A673 (cell line): ENCODE measurements at places on chromosomes 6 and 20. TPM values are rescaled to one million over a fixed set of nuclear protein-coding genes. Genes with fewer than 3 reads are reported as not detected.

DNA sequence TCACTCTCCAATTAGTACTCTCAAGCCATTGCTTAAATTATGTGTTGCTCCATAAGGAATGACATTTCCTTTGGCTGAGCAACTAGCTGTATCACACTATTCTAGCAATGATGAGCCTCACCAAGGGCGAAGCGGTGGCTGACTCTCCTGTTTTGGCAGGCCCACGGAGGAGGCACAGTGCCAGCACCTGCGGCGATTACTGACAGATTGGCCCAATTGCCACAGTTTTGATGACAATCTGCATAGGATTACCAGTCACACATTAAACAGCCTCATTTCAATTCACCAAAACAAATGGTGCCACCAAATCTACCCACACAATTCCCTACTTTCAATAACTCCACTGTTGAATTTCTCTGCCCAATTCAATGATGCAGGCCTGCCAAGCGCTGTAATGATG is 286.9 kb downstream of the PTPRK start:
- DNase-seq = no peak

DNA sequence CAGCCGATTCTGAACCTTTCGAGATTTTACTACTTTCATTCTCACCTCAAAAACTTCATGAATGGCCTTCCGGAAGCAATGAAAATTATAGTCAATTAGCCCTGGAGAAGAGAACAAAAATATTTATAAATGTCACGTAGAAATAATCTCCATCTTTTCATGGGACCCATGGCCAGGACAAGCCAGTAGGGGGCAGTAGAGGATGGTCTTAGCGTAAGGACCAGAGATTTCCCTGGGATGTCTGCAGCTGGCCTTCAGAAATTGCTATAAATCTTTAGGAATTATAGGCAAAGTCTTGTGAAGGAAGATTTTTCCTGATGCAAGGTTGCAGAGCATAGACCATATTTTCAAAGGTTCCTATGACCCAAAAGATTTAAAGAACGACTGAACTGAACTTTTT is 15.6 kb upstream of the UBE2J1 start:
- peak; percentile 80 for DNase-seq

DSP gene
- 0.28 and 0.46 TPM in 2 replicates for total RNA-seq

DNA sequence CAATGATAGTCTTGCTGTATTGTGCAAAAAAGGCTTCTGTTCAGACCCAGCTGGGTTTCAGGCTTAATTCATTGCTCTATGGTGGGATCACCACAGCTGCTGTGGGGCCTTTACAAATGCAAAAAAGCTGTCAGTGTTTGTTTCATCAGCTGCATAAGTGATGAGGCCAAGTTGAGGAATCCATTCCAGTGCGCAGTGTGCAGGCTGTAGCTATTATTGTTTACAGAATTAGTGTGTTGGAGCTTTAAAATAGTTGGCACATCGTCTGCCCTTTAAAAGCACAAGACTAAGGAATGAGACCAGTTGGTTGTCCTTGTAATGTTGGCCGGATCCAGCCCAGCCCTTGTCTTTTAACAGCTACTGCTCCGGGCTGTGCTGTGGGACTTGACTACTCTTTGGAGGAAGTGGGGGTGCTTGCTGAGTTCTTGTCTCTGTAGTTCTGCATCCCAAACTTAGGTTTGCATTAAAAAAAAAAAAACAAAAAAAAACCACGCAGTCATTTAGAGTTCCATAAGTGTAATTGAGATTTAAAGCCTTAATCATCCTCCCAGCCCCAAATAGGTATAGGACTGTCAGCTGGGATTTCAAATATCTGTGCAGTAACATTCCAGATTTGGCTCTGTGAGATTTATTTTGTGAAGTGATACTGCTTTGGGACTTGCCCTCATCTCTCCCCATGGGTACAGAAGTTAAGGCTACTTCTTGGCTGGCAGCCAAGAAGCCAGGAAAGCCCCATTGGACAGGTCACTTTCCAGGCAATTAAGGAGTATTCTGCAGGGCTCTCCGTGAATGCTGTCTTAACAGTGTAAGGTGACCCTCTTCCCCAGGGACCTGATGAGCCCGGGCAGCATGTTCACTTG is 19.3 kb downstream of the JARID2 start:
- DNase-seq = peak; percentile 91

ERVFRD-1 gene
- 0.09 and 0.11 TPM in 2 replicates for total RNA-seq

- DNase-seq = no peak
Observed at GRCh38 chr6:159533568-159533967, 159.5 kb downstream of the SOD2 start.

DNA sequence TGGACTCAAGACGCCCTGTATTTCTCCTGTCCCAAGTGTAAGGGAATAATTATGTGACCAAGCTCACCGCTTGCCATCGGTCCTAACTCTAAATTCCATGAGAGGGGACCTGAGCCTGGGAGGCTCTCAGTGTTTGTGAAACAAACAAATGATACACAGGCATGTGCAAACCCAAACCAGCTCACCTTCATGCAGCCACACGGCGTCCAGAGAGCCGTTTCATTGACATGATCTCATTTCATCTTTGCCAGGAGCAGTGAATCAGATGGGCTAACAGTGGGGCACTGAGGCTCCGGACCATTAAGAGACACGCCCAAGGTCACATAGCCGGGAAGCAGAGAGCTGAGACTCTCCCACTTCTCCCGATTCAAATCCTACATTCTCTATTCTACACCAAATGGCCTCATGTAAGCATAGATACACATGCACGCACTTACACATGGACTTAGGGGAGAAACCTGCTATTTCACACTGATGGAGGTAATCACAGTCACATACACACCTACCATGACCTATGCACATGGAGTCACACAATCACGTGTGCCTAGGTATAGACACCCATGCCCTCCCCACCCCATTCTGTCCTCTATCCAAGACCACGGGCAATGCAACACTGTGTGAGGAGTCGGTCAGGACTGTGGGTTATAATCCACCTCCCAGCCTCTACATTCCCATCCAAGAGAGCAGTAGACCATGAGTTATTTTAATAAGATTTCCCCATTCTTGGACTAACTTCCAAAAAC is 1.1 kb downstream of the BNIP5 start:
- DNase-seq = no peak

DOK5 gene
- total RNA-seq = 4.9 and 5.4 TPM in 2 replicates

- DNase-seq = no peak
Observed at GRCh38 chr6:49666930-49667757, 30.5 kb upstream of the RHAG start.

DNA sequence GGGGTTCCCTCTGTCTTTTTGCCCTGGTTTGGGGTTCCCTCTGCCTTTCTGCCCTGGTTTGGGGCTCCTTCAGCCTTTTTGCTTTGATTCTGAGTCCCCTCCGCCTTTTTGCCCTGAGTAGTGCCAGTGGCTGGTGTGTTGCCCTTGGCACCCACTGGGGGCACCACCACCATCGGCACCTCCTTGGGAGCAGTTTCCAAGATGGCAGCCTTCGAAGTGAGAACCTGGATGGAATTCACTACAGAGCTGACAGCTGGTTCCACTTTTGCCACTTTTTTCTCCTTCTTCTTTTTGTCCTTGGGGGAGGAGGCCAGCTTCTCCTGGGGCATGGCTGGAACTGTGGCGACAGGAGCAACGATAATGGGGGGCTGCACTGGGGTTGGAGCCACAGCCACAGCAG is 22.2 kb downstream of the RRBP1 start:
- no peak for DNase-seq

MATN4 gene
- total RNA-seq = 0.28 and 0.31 TPM in 2 replicates

CST2 gene
- total RNA-seq = not detected in 2 replicates

DNA sequence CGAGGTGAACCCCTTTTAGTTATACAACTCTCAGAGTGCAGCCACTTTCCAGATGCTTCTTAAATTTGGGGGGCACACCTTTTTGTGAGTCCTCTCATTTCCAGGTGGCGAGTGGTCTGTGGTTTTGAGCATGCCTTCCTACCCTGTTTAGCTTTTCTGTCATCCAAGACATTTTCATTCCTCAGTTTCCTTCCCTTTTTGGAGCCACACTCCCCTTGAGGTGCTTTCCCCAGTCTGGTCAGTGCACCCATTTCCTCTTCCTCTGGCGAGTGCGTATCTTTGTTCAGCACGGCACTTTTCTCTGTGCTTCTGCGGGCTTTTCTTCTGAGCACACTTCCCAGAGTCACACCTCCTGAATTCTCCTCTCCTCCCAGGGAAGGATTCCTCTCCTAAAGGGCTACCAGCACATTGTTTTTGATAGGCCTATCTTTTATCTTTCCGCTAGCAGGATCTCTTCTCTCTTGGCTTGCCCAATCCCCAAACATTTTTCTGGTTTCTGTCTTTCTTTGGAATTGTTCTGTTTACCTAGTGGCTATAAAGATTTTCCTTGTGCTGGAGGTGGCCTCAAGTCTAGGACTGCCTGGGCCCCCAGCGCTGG is 1.4 kb downstream of the PHF20 start:
- DNase-seq = no peak

EPB41L1 gene
- 7.1 and 9.0 TPM in 2 replicates for total RNA-seq

DNA sequence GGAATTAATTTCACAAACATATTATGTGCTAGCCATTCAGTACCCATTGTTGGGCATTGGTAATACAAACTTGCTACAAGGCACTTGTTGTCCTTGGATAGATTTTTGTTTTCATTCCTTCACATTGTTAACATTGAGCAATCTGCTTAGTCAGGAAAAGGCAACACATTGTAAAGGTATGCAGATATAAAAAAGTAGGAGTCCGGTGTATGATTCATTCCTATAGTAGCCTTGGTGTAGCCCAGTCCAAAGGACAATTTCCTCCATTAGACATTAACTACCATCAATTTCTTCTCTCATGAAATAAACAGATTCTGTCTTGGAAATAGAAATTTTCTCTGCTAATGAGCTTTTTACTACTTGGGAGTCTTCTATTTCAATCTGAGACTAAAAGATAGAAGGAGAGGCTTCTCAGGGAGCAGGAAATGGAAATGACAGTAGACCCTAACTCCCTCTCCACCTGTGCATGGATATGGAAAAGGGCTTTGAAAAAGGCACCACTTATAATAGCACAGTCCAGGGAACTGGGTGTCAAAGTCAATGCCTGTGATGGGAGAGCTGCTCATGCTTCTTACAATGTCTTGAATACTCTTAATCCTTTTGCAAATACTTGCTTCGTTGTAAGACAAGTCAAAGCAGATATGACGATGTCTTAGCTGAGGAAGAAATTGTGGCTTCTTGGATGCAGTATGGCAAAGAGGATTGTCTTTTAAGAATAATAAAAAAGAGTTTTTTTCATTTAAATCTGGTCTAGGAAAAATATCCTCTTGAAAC is 369.4 kb upstream of the CITED2 start:
- DNase-seq = no peak

DNA sequence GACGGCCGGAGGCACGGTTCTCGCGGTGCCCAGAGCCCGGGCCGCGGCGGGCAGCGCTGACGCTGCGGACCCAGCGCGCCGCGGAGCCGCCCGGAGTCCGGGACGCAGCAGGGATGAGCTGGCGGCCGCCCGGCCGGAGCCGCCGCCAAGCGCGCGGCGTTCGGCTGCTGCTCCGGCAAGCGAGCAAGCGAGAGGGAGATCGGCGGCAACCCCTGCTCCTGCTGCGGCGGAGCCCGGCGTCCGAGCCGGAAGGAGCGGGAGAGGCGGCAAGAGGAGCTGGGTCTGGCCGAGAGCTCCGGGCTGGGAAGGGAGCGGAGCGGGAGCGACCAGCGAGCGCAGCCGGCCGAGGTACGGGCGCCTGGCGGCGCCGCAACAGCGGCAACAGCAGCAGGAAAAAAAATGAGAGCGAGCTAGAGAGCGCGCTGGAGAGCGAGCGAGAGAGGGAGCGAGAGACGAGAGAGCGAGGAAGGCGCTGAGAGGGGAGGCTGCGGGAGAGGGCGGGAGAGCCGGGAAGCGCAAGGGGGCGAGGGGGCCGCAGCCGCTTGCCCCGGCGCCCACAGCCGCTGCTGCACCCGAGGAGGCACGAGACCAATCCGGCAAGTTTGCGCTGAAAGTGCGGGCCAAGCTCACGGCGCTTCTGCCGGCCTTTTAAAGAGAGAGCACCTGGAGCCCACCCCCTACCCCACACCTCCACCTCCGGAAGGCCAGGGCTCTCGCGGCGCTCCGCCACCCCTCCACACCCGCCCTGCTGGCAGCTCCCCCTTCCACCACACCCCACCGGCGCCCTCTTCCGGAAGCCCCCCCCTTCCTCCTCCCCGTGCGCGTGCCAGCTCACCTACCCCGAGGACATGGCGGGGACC is 496 bp downstream of the GRM4 start:
- DNase-seq = peak; percentile 61

PI16 gene
- not detected in 2 replicates for total RNA-seq

DNA sequence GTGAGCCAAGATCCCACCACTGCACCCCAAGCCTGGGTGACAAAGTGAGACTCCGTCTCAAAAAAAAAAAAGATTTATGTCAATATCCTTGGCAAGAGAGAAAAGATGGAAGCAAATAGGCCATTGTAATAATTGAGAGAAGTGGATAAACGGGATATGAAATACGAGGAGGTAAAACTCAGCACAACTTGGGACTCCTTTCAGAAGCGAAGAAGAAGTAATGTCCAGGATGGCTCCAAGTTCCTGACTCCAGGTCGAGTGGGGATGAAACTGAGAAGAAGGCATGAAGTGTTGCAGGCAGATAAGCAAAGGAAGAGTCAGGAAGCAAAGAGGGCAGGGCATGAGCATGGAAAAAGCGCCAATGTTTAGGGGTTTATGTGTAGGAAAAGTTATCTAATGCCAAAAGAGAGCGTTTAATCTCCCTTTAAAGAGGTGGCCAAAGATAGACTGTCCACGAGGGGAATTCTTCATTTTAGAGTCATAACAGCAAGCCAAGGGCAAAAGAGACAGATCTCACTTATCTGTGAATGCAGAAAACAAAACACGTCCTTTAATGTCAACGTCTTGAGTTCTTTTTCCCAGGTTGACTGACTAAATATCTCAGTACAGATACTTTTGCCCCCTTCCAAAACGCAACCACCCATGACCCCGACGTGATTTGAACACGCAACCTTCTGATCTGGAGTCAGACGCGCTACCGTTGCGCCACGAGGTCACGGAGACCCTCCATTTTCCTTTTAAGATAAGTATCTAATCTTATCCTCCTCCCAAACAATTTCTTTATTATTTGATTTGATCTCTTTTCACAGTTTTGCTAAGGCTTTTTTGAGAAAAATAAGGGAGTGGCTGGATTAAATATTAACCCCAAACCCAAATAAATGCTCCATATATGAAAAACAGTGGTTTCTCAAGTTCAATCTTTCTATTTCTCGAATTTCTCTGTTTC is 46.3 kb upstream of the BTN3A2 start:
- DNase-seq = no peak

DNA sequence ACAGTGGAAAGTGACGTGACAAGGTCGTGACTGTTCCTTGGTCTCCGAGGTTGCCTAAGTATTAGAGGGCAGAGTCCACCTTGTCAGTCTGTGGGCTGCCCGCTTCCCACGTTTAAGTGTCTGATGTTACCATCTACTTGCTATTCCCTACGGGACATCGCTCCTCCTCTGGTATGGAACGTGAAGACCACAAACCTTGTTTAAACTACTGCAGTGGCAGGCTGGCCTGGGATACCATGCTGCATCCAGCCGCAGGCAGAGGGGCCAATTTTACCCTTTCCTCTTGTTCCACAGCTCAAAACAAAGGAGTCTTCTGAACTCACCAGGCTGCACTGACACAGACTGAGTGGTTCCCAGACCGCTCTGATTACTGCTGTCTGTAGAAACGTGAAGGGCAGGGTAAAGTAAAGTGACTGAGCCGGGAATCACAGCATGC is 275.9 kb downstream of the FOXC1 start:
- no peak for DNase-seq

ULBP1 gene
- total RNA-seq = 5.2 and 7.0 TPM in 2 replicates

- DNase-seq = no peak
Observed at GRCh38 chr6:20575125-20575524, 40.9 kb downstream of the CDKAL1 start.
